ENCODE measurements at places on chromosomes 5 and 9.

- no peak for DNase-seq
Measured at GRCh38 chr5:139222346-139222745, 24.2 kb upstream of the SIL1 start.

GRCh38 chr5:120083851-120084542 is 380.1 kb upstream of the PRR16 start:
- DNase-seq = no peak

GRCh38 chr5:93591323-93591945 is 8.4 kb downstream of the NR2F1 start:
- no peak for DNase-seq

DNA sequence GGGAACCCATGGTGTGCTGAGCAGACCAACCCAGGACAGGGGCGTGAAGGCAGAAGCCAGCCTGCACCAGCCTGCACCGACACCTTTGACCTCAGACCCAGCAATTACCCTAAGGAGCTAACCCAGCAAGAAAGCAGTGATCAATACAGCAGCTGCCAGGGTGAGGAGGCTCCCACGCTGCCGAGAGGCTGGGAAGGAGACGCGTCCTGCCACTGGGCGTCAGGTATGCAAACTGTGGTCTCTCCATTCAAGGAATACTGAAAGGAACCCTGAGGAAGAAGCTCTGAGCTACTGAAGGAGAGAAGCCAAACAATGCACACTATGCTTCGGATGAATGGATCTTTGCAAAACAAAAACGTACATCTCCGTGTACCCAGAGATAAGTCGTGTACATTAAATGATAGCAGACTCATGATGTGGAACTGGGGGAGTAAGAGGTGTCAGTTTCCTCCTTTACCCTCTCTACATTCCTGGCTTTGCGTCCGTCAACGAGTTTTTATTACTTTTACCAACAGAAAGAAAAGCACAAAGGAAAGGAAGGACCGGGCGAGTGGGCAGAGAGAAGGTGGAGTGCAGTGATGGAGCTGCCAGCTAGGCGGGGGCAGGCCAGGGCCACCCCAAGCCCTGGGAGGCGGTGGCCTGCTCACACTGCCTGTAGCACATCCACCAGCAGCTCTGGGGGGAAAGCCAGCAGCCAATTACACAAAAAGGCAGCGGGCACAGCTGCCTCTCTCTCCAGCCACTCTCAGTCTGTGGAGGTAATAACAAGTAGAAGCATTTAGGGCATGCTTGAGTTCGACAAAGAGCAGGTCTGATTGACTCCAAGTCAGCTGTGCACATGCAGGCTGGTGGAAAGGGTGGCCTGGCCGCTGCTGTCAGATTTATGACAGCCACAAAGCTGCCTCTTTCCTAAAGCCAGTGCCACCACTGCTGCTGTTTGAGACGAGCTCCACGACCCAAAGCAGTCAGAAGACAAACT is 29.3 kb downstream of the RASGEF1C start:
- DNase-seq = no peak

GRCh38 chr9:31140316-31140715 is 1244.1 kb upstream of the ACO1 start:
- no peak for DNase-seq
